Ovary (tissue), 10 donors: ENCODE measurements at places on chromosomes 6 and 20. TPM values are rescaled to one million over a fixed set of nuclear protein-coding genes. Genes with fewer than 3 reads are reported as not detected.

The NEU1 gene
- 61.1 TPM for polyA plus RNA-seq

- DNase-seq: no peak
- H3K4me3 ChIP-seq: no peak overlapping the region
- no peaks in the 10 kb centered on the region for H3K4me1 ChIP-seq
- no peaks in the 10 kb centered on the region for H3K27me3 ChIP-seq
- H3K27ac ChIP-seq: no peak overlapping the region
- no peaks in the 10 kb centered on the region for H3K36me3 ChIP-seq
These were observed 82.4 kb upstream of the SUPT3H start for GRCh38 chr6:45460166-45460565.

DNA sequence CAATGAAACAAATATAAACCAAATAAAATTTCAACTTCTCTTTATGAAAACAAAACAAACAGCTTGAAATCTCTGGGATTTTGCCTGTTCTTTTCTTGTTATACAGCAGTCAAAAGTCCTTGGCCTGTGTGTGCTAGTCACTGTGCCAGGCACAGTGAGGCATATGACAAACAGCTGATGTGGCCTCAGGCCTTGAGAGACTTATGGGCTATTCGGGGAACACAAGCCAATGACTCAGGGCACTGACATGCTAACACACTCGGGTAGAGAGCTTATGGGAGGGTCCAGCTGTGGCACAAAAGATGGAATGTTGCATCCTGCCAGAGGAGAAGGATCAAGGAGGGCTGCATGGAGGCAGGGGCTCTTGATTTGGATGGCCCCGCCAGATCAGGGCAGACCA is 95.4 kb upstream of the NKX2-2 start:
- no peaks in the 10 kb centered on the region for H3K27me3 ChIP-seq
- H3K4me1 ChIP-seq: no peaks in the 10 kb centered on the region
- no peak overlapping the region for H3K4me3 ChIP-seq
- H3K27ac ChIP-seq: no peak overlapping the region
- no peak for DNase-seq
- no peaks in the 10 kb centered on the region for H3K36me3 ChIP-seq

DNA sequence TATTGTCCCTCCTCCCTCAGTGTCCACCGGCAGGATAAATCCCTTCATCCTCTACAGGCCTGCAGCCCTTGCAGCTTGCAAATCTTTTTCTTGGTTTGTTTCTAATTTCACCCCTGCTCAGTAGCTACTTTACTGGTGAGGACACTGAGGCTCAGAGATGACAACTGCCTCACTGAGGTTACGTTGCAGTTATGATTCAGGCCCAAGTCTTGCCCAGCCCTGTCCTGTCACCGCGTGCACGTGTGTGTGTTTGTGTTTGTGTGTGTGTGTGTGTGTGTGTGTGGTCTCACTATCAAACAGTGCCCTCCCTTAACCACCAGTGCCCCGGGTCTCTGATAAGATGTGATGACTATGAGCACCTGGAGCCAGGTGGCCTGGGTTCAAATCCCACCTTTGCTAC is 21.1 kb downstream of the FAM110A start:
- no peaks in the 10 kb centered on the region for H3K4me1 ChIP-seq
- H3K4me3 ChIP-seq: no peak overlapping the region
- no peaks in the 10 kb centered on the region for H3K27me3 ChIP-seq
- H3K27ac ChIP-seq: no peak overlapping the region
- no peak for DNase-seq

DNA sequence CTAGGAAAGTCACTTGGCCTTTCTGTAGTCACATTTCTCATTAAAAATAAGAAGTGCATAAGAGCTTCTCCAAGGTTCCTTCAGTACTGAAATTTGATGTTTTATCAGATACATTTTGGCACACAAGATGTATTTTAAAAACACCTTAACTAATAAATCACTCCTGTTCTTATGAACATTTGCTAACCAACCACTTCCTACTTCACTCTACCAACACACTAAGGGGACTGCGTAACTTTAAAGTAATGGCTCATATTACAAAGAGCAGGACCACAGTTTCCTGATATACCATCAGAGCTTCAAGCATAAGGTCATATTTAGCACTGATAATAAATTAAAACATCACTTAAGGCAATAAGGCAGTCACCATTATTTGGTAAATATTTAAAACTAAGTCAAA is 104.4 kb downstream of the RALGAPA2 start:
- H3K27me3 ChIP-seq: no peaks in the 10 kb centered on the region
- no peak overlapping the region for H3K27ac ChIP-seq
- no peaks in the 10 kb centered on the region for H3K36me3 ChIP-seq
- no peak overlapping the region for H3K4me3 ChIP-seq
- DNase-seq: no peak
